D341Med (cell line): ENCODE measurements at places on chromosomes 16 and 17.
A peak's percentile ranks its signal among the peaks of the same experiment; 100 is the strongest.

DNA sequence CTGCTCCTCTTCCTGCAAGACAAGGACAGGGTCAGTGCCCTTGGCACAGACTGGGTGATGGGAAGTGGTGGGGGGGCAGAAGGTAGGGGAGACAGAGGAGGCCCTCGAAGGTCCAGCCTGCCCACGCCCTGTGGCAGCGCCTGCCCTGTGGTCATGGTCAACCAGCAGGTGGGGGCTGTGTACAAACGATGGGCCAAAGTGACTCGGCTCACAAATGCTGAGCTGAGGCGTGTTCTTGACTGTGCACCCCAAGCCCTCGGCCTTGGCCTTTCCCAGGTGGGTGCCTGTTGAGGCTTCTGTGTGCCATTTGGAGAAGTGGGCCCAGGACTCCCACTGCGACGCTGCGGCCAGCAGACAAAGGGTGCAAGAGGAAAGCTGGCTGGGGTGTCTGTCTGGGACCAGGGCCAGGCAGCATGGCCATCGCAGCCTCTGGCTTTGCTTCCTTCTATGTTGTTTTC lies 22.6 kb downstream of the MXRA7 start:
- DNase-seq = no peak

GRCh38 chr16:64174327-64174726 lies 947.5 kb downstream of the CDH11 start:
- no peak for DNase-seq

DNA sequence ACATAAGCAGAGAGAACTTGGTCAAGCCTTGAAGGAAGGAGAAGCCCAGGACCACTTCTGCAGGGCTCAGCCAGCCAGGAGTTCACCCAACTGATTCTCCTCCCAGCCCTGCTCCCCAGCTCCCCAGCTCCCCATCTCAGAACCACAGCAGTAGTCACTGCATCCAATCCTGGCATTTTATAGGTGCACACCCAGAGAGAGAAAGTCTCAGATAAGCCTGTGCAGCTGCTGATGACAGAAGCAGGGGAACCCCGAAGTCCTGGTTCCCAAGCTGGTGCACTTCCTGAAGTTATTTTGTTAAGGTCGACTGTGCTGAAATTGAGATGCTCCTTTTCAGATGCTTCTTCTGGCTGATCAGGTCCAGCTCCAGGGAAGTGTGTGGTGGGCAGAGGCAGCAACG lies 6.6 kb downstream of the RNF112 start:
- no peak for DNase-seq

GRCh38 chr17:2264067-2264860 lies 39.3 kb downstream of the SMG6 start:
- DNase-seq = no peak

DNA sequence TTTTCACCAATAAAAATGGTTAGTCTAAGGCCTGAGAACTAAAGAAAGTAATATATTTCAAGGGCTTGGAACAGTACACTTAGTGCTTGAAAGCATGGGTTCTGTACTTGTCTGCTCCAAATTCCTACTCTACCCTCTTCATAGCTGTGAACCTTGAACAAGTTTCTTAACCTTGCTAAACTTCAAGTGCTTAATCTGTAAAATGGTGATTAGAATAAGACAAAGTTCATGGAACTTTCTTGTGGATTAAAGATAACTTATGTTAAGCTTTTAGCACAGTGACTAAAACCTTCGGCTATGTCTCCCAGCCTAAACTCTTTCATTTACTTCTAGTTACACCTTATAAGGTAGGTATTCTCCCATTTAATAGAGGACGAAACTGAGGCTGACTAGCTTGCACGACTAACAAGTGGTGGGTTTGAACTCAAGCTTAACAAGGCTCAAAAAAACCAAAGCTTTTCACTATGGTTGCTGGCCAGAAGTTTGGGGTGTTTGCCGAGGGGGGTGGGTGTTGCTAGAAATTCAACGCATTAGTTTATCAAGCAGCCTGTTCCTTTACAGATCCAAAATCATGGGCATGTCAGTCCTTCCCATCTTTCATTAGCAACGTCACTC lies 28.8 kb downstream of the CDRT4 start:
- no peak for DNase-seq

GRCh38 chr16:1101133-1101532 lies 5.1 kb upstream of the C1QTNF8 start:
- no peak for DNase-seq

- DNase-seq = no peak
Observed at GRCh38 chr17:78862073-78863023, 21.7 kb upstream of the USP36 start.

- no peak for DNase-seq
Observed at GRCh38 chr17:20934288-20934687, 108.5 kb downstream of the USP22 start.

GRCh38 chr16:75621170-75621477 lies 2.0 kb downstream of the ADAT1 start:
- DNase-seq = peak; percentile 32

GRCh38 chr17:59427425-59427921 lies 96.0 kb downstream of the YPEL2 start:
- DNase-seq = no peak

DNA sequence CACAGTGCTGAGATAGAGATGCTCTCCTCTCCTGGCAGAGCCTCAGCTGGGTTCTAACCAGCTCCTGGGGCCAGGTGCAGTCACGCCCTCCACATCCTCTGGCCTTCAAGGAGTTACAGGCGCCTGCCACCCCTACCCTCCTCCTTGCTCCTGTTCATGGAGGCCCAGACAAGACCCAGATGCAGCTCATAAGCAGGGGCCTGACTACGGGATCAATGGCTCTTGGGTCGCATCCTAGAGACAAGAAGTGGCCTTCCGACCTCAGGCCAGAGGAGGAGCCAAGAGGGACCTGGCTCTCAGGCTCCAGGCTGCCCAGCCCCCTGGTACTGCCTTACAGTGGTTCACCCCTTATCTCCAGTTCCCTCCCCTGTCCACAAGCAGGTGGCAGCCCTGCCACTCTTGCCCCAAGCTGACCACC lies 23.0 kb downstream of the ARHGAP27 start:
- DNase-seq = no peak

GRCh38 chr16:61382435-61382834 lies 653.8 kb downstream of the CDH8 start:
- no peak for DNase-seq

DNA sequence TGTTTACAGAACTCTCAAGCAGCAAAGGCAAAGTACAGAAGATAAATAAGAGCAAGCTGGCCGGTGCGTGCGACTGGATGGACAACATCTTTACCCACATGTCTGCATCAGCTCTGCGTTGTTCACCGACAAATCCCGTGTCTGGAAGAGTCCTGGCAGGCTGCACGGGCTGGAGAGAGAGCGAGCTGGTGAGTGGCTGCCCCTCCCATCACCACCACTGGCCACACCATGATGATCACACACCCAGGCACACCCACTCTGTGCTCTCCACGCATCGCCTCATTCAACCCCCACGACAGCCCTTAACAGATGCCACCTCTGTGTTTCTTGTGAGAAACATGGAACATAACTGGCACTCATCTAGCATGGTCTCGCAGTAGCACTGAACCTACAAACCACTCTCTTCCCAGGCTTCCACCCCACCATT lies 59.2 kb downstream of the ANKRD11 start:
- no peak for DNase-seq

- no peak for DNase-seq
Observed at GRCh38 chr16:14378689-14379467, 251.2 kb downstream of the PARN start.

- DNase-seq = no peak
Observed at GRCh38 chr17:46139432-46140210, 53.6 kb downstream of the KANSL1 start.

GRCh38 chr16:77922228-77922754 lies 100.1 kb upstream of the CLEC3A start:
- no peak for DNase-seq

- no peak for DNase-seq
Observed at GRCh38 chr17:1374431-1375177, 25.4 kb downstream of the YWHAE start.

GRCh38 chr17:75549246-75550138 lies 24.0 kb downstream of the LLGL2 start:
- DNase-seq = no peak

- DNase-seq = no peak
Observed at GRCh38 chr17:54124456-54124855, 301.7 kb downstream of the KIF2B start.

DNA sequence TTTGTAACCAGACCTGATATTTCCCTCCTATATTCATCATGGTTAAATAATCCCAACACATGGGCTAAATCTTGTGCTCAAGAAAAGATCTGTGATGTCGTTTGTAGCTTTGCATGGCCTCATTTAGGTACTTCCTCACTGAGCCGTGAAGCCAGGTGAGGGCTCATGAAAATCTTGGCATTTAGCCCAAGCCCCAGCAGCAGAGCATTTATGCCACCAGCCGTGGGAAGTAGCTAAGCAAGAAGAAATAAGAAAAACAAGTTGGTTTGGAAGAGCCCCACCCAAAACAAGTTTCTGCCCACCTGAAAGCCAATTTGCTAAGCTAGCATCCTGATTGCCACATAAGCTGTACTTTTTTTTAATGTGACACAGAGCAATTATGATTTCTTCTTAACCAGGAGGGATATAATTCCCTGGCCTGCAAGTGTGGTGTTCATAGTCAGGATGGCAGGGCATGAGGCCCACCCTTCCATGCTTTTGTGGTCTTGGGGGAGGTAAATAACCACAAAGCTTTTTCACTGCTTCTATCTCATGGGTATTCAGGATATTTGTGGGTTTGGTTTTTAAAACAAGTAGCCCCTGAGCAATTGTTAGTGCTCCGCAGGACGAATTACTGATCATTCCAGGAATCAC lies 10.5 kb downstream of the TMIGD1 start:
- DNase-seq = no peak

- DNase-seq = no peak
Observed at GRCh38 chr17:40298726-40299125, 10.3 kb upstream of the RARA start.

- no peak for DNase-seq
Observed at GRCh38 chr17:49630113-49630900, 47.6 kb downstream of the SPOP start.

GRCh38 chr17:20032636-20033035 lies 23.5 kb downstream of the SPECC1 start:
- no peak for DNase-seq

DNA sequence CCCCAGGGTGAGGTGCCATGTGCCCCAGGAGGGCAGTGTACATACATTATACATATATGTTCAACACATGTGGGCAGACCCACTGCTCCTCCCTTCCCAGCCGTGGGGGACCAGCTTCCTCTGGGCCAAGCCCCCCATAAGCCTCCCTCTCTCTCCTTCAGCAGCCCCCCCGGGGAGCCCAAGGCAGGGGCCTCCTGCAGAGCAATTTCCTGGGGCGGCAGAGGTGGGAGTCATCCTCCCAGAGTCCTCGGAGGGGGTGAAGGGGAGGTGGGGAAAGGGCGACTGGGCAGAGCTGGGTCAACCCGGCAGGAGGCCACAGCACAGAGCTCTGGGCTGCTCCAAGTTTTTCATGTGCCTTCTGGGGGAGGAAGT lies 235.1 kb downstream of the ZNF423 start:
- DNase-seq = no peak

DNA sequence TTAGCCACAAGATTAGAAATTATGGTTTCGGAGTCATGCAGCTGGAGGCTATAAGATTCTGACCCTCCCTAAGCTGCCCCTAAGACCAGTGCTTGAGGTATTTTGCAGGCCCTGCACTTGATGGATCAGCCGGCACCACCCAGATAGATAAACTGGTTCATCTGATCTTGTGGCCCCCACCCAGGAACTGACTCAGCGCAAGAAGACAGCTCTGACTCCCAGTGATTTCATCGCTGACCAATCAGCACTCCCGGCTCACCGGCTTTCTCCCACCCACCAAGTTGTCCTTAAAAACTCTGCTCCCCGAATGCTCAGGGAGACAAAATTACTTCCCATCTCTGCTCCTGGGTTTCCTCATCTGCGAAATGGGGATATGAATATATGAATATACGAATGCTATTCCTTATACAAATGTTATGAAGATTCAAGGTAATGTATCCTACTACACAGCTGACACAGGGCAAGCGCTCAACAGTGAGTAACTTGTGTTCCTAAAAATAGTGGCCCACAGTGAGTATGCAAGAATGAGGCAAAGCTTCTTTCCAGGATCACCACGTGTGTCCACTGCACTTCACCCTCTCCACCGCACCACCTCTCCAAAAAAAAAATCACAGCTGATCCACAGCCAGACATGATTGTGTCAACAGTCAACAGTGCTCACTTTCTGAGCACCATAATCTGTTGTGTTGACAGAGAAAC lies 33.3 kb upstream of the C16orf82 start:
- DNase-seq = no peak

- no peak for DNase-seq
Observed at GRCh38 chr16:12439399-12440227, 364.1 kb downstream of the CPPED1 start.

GRCh38 chr16:22007509-22008214 lies at the start of gene MOSMO:
TSS of gene MOSMO (plus strand) at chr16:22008111. CDS start at chr16:22008302, 191 bp downstream.
- peak; percentile 89 for DNase-seq

GRCh38 chr17:53629188-53629587 lies 193.5 kb upstream of the KIF2B start:
- DNase-seq = no peak

- peak; percentile 49 for DNase-seq
Observed at GRCh38 chr17:19744922-19745757, 3.0 kb downstream of the ALDH3A1 start.

GRCh38 chr16:58513874-58514273 lies 1.4 kb upstream of the SETD6 start:
- no peak for DNase-seq

DNA sequence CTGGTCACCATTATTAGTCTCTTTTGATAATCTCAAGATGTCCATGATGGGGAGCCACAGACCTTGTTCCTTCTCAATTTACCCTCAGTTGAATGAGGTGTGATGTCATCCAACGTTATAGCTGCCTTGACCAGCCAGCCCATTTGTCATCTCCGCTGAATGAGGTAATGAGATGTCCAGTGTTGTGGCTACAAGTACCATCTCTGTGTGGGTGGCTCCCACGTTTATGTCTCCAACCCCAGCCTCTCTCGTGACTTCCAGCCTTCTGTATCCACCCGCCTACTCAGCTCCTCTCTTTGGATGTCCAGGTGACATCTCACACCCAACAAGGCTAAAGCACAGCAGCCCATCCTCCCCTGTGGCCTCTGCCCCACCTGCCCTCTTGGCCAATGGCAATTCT lies 18.2 kb downstream of the DNAH17 start:
- DNase-seq = no peak

- DNase-seq = no peak
Observed at GRCh38 chr16:22633280-22633679, 122.6 kb downstream of the NPIPB5 start.

GRCh38 chr17:82247856-82248671 lies 19.2 kb downstream of the SLC16A3 start:
- no peak for DNase-seq

DNA sequence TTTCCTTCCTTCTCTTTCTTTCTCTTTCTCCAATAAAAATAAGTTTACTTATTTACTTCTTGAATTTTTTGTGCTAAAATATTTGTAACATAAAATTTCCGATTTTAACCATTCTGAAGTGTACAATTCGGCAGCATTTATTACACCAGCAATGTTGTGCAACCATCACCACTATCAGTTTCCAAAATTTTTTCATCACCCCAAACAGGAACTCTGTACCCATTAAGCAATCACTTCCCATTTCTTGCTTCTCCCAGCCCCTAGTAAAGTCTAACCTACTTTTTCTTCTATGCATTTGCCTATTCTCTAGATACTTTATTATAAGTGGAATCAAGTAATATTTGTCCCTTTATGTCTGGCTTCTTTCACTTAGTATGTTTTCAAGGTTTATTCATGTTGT lies 2.5 kb upstream of the HP start:
- no peak for DNase-seq

GRCh38 chr16:27355610-27356009 lies 41.8 kb downstream of the IL4R start:
- no peak for DNase-seq

- DNase-seq = no peak
Observed at GRCh38 chr17:7016418-7016817, 4.0 kb downstream of the RNASEK start.

- no peak for DNase-seq
Observed at GRCh38 chr17:5120036-5120435, 4.2 kb downstream of the USP6 start.
